ENCODE measurements at places on chromosomes 3 and 15.

- no peak for DNase-seq
Measured at GRCh38 chr15:68794863-68795262, 25.8 kb downstream of the ANP32A start.

DNA sequence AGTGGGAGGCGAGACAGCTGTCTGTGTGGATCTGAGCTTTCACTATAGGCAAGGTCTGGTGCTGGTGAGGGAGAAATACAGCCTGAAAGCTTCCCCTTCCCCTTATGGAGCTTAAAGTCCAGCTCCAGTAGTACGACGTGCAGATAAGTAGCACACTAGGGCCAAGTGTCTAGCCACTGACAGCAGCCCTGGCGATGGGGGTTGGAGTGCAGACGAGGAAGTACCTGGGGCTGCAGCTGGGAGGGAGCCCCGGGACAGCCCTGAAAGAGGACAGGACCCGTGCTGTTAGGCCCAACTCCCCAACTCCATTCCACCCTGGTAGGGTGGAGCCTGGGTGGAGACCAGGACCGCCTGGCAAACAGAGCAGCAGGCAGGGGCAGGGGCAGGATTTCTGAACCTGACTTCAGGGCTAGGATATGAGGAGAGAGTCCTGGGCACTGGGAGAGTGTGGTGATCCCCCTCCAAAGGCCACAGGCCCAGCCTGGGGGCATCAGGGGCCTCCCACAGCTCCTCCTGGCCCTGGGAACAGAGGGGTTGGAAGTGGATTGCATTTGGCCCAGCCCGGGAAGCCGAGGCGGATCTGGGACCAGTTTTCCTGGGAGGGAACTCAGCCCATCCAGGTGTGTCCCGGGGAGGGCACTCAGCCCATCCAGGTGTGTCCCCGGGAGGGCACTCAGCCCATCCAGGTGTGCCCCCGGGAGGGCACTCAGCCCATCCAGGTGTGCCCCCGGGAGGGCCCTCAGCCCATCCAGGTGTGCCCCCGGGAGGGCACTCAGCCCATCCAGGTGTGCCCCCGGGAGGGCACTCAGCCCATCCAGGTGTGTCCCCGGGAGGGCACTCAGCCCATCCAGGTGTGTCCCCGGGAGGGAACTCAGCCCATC, 42.8 kb downstream of the BDH1 start:
- DNase-seq, result no peak

GRCh38 chr15:59437817-59438624, at the start of gene FAM81A:
Gene FAM81A, plus strand, starts transcription at chr15:59438186. Its CDS starts 20,441 bp downstream, at chr15:59458627.
- no peak for DNase-seq

DNA sequence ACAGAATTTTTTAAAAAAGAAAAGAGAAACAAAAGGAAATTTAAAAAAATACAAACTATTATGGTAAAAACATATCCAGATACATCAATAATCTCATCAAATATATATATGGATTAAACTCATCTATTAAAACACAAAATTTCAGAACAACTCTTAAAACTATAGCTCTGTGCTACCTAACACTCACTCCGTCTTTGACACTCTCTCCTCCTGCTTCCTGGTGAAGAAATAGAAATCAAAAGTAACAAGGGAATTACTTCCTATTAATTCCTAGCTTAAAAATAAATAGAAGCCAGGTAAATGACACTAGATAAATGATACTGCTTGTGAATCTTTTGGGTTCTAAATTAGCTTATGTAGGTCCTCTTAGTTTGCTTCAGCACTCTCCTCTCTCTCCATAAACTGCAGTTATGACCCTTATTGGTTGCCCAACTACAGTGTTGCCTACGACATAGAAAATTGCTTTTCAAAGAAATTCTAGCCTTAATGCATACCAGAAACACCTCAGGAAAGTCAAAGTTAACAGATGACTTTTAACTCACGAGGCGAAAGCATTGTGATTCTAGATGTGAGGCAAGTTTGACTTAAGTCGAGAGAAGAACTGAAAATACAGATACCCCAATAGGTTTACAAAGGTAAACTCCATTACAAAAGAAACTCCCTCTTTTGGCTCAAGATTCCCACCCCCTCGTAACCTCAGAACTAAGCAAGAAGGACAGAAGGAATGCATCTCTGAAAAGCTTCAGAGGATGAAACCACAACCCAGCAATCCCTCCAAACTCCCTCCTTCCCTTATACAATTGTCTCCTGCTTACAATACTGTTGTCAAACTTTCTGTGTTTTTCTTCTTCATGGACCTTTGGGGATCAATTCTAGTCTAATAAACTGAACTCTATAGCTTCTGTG, 394.7 kb downstream of the FGF12 start:
- no peak for DNase-seq

GRCh38 chr3:195812366-195812765, 637 bp upstream of the MUC4 start:
- DNase-seq, result no peak

- no peak for DNase-seq
Measured at GRCh38 chr3:168585544-168585943, 489.8 kb upstream of the GOLIM4 start.

DNA sequence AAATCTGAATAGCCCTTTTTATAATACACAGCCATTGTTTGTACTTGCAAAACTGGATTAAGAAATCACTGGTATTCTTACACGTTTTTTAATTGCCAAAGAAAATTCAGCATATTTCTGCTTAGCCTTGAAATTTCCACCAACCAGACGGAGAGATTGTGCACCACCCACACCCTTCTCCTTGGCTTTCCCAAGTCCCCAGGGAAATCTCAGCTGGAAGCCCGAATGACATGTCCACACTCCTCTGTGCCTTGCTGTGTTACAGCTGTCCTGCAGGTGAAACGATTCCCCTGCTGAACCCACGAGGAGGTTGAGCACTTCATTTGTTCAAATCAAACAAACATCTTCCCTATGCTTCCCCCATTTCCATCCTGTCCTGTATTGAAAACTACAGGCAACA, 49.6 kb upstream of the PPARG start:
- DNase-seq, result no peak

DNA sequence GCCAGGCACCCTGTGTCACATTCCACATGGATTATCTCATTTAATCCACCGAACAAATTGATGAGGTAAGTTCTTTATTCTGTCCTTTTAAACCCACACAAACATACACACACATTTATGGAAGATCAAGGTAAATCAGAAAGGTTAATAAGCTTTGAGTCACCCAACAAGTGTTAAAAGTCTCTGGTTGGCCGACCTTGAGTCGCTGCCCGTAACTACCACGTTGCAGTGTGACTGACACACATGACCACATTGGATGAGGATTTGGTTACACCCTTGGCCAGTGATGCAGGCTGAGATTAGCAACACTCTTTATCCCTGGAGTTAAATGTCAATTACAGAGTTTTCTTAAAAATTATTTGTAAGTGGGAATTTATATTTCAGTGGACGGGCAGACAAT, 19.2 kb downstream of the FOXP1 start:
- no peak for DNase-seq

DNA sequence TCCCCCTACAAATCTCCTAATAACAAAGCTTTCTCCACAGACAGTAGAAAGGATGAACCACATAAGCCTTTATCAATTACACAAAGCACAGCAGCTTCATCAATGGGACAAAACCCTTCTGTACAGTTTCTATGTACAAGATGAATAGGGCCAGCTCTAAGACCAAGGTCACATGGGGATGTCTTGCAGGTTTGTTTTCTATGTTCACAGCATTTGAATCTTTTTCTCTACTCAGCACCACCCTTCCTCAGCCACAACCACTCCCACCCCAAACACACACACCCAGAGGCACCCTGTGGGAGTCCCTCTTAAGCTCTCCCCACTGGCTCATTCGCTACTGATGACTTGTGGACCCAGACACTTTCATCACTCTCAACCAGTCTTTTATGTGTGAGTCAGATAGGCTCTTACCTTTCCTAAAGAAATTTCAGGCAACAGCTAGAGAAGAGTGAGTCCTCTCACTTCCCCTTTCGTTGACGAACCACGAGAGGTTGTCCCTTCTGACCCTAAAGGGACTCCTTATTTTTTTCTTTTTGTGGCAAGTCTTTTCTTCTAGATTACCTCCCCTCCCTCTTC, 57.9 kb downstream of the ARHGAP31 start:
- no peak for DNase-seq

GRCh38 chr3:169328471-169328870, 335.0 kb downstream of the MECOM start:
- DNase-seq, result no peak

Data from SK-N-MC (cell line).